ENCODE measurements at places on chromosomes 11 and 22. TPM values are rescaled to one million over a fixed set of nuclear protein-coding genes. Genes with fewer than 3 reads are reported as not detected.
A peak's percentile ranks its signal among the peaks of the same experiment; 100 is the strongest.

Gene TIGD3
- total RNA-seq, result 5.3 TPM

- DNase-seq, result no peak
These were observed 2.7 kb downstream of the NAV2 start for GRCh38 chr11:19715373-19715772.

DNA sequence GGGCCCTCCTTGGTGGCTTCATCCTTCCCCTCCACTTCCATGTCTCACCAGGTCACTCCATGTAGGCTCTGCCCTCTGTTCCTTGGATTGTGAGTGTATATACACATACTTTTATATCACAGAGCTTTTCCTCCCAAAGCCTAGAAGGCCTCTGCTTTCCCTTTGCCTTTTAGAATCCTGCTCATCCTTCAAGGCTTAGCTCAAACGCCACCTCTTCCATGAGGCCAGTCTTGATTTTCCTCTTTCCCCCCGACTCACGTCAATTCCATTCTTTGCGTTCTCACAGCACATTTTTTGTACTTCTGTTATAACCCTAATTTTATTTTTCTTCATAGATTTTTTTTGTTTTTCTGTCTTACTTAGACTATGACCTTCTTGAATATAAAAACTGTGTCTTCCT lies 3.8 kb downstream of the ABCG4 start:
- no peak for DNase-seq

GRCh38 chr11:123475469-123475868 lies 45.4 kb downstream of the GRAMD1B start:
- no peak for DNase-seq

Gene DEPDC7
- 1.6 TPM for total RNA-seq

Gene GRK3
- 60.7 TPM for total RNA-seq

- DNase-seq, result no peak
These were observed 87.4 kb downstream of the IGLL5 start for GRCh38 chr22:22974795-22975580.

DNA sequence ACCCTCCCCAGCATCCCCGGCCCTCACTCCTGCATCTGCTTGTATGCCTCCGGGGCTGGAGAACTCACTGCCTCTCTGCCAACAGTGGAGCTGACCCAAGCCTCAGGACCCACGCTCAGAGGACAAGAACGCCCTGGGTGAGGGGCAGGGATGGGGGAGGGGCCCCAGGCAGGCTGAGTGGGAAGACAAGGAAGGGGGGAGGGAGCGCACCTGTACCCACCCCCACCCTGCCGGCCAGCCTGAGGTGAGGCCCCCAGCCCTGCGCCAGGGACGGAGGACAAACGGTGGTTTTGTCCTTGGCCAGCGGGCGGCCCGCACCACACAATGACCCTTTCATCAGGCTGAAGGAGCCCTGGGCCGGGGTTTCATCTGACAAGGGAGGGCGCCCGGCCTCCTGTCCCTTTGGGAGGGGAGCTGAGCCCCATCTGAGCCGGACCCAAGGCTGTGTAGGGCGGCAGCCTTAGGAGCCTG lies 10.0 kb downstream of the WNT7B start:
- peak; percentile 58 for DNase-seq

Gene CCDC81
- total RNA-seq, result 0.82 TPM

Gene CHEK2
- total RNA-seq, result 4.1 TPM

GRCh38 chr11:75639762-75640181 lies 29.1 kb downstream of the MAP6 start:
- peak; percentile 32 for DNase-seq

Gene SLC5A4
- total RNA-seq, result not detected

Gene C1QTNF4
- total RNA-seq, result 14.7 TPM

Gene SLC35E4
- total RNA-seq, result 6.5 TPM

Gene GP1BB
- total RNA-seq, result 24.1 TPM

DNA sequence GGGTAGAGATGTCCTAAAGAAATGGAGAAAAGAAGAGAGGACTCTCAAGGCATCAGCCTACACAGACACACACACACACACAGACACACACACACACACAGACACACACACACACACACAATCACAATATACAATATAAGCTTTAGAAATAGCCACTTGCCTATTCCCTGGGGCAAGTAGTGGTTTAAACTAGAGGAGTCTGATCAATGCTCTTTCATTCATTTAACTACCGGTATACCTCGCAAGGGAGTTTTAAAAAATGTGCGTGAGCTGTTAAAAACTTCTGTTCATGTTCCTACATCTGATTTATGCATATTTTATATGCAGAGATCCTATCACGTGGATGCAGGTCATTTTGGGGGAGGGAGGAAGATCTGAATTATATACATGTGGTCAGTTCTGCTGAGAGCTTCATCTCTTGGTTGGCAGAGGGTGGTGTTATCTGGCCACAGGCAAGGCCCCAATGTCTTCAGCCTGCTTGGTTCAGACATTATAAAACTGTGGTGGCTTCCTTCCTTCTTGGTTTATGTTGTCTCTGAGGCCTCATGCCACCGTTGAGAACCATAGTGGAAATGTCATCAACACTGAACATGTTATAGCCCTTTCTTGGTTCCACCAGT lies 56.6 kb downstream of the SYT13 start:
- DNase-seq, result no peak
